Tibial nerve (tissue), 4 donors: ENCODE measurements at places on chromosomes 6 and 20. TPM values are rescaled to one million over a fixed set of nuclear protein-coding genes. Genes with fewer than 3 reads are reported as not detected.

DNA sequence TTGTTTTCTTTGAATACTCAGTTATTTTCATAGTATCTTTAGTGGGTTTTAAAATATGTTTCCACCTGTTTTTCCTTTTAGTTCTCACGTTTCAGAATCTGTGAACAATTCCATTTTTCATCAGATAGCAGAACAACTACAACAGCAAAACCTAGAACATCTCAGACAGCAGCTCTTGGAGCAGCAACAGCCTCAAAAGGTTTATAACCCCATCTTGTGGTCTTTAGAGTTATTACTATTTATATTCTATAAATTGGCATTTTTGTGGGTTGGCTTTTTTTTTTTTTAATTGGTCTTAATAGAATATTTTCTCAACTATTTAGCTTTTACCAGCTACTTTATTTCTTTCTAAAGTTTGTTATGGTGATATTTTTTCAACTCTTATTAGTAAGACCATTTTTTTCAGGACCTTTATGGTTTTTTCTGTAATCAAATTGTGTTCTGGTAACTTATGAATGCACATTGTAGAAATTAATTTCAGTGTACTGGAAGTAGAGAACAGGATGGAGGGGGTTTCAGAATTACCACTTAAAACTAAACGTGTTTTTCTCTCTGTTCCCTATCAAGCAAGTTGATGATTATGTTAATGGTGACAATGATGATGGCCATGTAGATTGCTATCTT, 72.2 kb downstream of the SCAF8 start:
- no peaks in the 10 kb centered on the region for H3K27me3 ChIP-seq
- H3K27ac ChIP-seq, result no peak overlapping the region
- H3K4me1 ChIP-seq, result no peaks in the 10 kb centered on the region
- DNase-seq, result no peak

DNA sequence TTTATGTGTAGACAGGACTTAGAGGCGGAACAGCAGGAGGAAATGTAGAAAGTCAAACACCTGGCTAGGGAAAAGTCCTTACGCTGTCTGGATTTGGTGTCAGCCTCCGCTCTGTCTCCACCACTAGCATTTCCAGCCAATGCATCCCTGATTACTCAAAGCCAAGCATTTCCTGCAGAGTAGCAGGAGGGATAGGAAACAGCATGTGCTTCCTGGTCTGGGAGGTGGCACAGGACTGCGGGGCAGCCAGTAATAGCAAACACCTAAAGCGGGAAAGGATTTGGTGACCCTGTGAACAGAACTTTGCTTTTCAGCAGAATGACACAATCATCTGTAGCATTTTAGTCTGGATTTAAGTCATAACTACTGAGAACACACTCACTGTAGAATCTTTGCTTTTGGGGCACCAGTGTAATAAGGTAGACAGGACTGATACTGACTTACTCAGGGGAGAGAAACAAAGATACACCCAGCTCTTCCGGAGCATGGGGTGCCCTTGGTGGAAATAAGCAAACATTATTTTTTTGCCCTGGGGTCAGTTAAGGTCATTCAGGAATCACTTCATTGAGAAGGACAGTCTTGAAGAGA, 133.3 kb upstream of the AHI1 start:
- no peaks in the 10 kb centered on the region for H3K27me3 ChIP-seq
- H3K27ac ChIP-seq, result no peak overlapping the region
- H3K4me1 ChIP-seq, result no peaks in the 10 kb centered on the region
- DNase-seq, result no peak
- H3K4me3 ChIP-seq, result no peak overlapping the region

The EYA2 gene
- total RNA-seq, result 24.9 TPM

DNA sequence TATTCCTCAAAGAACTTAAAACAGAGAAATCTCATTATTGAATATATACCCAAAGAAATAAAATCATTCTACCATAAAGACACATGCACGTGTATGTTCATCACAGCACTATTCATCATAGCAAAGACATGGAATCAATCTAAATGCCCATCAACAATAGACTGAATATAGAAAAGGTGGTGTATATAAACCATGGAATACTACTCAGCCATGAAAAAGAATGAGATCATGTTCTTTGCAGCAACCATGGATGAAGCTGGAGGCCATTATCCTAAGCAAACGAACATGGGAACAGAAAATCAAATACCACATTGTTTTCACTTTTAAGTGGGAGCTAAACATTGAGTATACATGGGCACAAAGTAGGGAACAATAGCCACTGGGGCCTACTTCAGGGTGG, 12.3 kb upstream of the GPR63 start:
- no peaks in the 10 kb centered on the region for H3K36me3 ChIP-seq
- no peak overlapping the region for H3K4me3 ChIP-seq
- no peak overlapping the region for H3K27ac ChIP-seq
- H3K27me3 ChIP-seq, result no peaks in the 10 kb centered on the region
- DNase-seq, result no peak

The MOCS1 gene
- total RNA-seq, result 67.1 TPM

DNA sequence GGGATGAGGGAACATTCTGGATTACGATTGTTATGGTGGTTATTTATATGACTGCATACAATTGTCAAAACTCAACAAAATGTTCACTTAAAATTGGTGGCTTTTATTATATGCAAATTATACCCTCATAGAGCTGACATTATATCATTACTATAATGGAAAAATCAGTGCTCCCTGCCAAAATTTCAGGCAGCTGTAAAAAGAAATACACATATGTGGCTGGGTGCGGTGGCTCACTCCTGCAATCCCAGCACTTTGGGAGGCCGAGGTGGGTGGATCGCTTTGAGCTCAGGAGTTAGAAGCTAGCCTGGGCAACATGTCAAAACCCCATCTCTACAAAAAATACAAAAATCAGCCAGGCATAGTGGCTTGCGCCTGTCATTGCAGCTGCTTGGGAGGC, 75.8 kb upstream of the SULF2 start:
- no peaks in the 10 kb centered on the region for H3K4me1 ChIP-seq
- H3K36me3 ChIP-seq, result no peaks in the 10 kb centered on the region
- DNase-seq, result no peak
- no peak overlapping the region for H3K27ac ChIP-seq

DNA sequence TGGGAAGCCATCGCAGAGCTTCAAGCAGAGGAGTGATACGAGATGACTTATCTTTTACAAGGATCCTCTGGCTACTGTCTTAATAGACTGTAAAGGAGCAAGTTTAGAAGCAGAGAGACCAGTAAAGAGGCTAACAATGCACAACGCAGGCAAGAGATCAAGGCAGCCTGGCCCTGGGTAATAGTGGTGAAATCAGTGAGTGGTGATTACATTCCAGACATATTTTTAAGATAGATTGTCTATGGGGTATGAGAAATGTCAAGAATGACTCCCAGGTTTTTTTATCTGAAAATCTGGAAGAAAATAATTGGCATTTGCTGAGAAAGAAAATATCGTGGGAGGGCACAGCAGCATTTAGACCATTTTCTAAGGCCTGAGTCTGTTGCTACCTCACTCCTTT, 213.6 kb upstream of the HTR1E start:
- no peaks in the 10 kb centered on the region for H3K36me3 ChIP-seq
- H3K27ac ChIP-seq, result no peak overlapping the region
- no peaks in the 10 kb centered on the region for H3K4me1 ChIP-seq
- H3K4me3 ChIP-seq, result no peak overlapping the region
- no peak for DNase-seq

GRCh38 chr20:63917811-63918210, 22.9 kb downstream of the DNAJC5 start:
- no peak overlapping the region for H3K27ac ChIP-seq
- H3K4me3 ChIP-seq, result no peak overlapping the region
- H3K27me3 ChIP-seq, result no peaks in the 10 kb centered on the region
- no peak for DNase-seq

DNA sequence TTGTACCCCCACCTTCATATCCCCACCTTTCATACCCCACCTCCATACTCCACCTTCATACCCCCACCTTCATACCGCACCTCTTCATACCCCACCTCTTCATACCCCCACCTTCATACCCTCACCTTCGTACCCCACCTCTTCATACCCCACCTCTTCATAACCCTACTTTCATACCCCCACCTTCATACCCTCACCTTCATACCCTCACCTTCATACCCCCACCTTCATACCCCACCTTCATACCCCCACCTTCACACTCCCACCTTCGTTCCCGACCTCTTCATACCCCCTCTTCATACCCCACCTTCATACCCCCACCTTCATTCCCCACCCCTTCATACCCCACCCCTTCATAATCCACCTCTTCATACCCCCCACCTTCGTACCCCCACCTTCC, 92.9 kb upstream of the NAA20 start:
- no peak overlapping the region for H3K27ac ChIP-seq
- no peaks in the 10 kb centered on the region for H3K27me3 ChIP-seq
- H3K4me1 ChIP-seq, result no peaks in the 10 kb centered on the region
- H3K4me3 ChIP-seq, result no peak overlapping the region
- H3K36me3 ChIP-seq, result no peaks in the 10 kb centered on the region

The BPIFB1 gene
- total RNA-seq, result not detected

The HM13 gene
- 82.0 TPM for total RNA-seq

- no peak overlapping the region for H3K4me3 ChIP-seq
- no peaks in the 10 kb centered on the region for H3K36me3 ChIP-seq
- H3K27ac ChIP-seq, result no peak overlapping the region
- no peaks in the 10 kb centered on the region for H3K27me3 ChIP-seq
- DNase-seq, result no peak
These were observed 256.1 kb upstream of the RUNX2 start for GRCh38 chr6:45072016-45072415.

DNA sequence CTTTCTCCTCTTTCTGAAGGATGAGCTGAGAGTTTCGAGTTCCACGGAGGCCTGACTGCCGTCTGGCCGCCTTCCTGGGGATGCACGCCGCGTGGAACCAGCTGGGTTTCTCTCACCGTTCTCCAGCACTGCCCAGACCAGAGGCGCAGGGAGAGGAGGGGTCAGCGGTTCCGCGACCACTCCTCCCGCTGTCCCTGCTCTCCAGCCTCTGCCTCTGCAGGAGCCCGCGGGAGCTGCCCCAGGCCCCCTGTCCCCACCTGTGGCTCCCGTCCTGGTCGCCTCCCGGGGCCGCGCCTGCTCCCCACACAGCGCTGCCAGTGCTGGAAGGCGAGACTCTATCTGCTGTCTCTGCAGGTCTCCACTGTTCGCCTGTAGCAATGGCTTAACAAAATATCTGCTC, 106.8 kb upstream of the AFDN start:
- no peak overlapping the region for H3K4me3 ChIP-seq
- no peak overlapping the region for H3K27ac ChIP-seq
- no peak for DNase-seq
- H3K27me3 ChIP-seq, result no peaks in the 10 kb centered on the region

DNA sequence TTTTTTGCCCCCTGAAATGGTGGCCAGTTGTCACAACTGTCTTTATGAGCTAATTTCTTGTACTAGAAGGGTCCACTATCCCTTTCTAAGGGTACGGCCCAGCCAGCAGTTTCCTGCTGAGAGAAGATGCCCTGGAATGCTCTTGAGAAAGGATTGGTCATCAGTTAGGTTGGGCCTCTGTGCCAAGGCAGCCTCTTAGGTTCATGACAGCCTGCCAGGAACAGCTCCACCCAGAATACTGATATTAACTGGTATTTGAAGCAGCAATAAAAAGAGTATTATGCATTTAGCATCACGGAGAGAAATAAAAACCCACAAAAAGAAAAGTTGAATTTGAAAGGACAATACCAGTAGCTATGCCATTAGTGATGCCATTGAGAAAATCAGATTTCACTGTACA, 9.0 kb upstream of the HINT3 start:
- no peak overlapping the region for H3K27ac ChIP-seq
- no peak for DNase-seq
- H3K4me3 ChIP-seq, result no peak overlapping the region
- peaks cover 11% of the 10 kb centered on the region for H3K4me1 ChIP-seq
- H3K36me3 ChIP-seq, result no peaks in the 10 kb centered on the region
- no peaks in the 10 kb centered on the region for H3K27me3 ChIP-seq

GRCh38 chr20:9498322-9498721, 16.1 kb upstream of the LAMP5 start:
- H3K27ac ChIP-seq, result no peak overlapping the region
- no peak overlapping the region for H3K4me3 ChIP-seq
- H3K27me3 ChIP-seq, result no peaks in the 10 kb centered on the region
- H3K36me3 ChIP-seq, result no peaks in the 10 kb centered on the region
- H3K4me1 ChIP-seq, result no peaks in the 10 kb centered on the region

DNA sequence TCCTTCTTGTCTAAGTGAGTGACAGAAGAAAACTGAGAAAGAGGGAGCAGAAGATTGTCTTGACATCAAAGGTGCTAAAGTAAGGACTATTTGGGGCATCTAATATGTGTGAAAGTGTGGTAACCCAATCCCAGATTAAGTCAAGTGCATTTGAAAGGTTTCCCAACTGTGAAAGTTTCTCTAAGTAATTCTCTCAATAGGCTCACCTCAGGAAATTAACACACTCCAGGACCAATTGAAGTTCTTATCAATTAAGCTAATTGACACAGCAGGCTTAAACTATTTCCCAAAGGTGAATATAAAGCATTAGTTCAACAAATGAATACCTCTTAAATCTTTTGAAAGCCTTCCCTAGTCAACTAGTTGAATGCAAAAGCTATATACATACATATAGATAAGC, 212.8 kb upstream of the FUT9 start:
- H3K36me3 ChIP-seq, result no peaks in the 10 kb centered on the region
- no peak for DNase-seq
- H3K4me1 ChIP-seq, result no peaks in the 10 kb centered on the region
- no peak overlapping the region for H3K4me3 ChIP-seq
- no peak overlapping the region for H3K27ac ChIP-seq
